ENCODE measurements at places on chromosomes 2 and 18. TPM values are rescaled to one million over a fixed set of nuclear protein-coding genes. Genes with fewer than 3 reads are reported as not detected.

Gene UGT1A5
- not detected for total RNA-seq

Gene TUBA3D
- not detected for total RNA-seq

Gene IL36RN
- 0.09 TPM for total RNA-seq

Gene CD302
- 6.1 TPM for total RNA-seq

Gene SLC38A11
- 0.55 TPM for total RNA-seq

Gene SDC1
- 16.8 TPM for total RNA-seq

Gene FHOD3
- 16.9 TPM for total RNA-seq

Gene AGXT
- not detected for total RNA-seq

Gene CYB5A
- 154 TPM for total RNA-seq

Gene TRABD2A
- total RNA-seq, result 6.4 TPM

Data from smooth muscle cell of bladder (primary cell).